SIG-M5 (cell line): ENCODE measurements at places on chromosomes 5 and 9.

DNA sequence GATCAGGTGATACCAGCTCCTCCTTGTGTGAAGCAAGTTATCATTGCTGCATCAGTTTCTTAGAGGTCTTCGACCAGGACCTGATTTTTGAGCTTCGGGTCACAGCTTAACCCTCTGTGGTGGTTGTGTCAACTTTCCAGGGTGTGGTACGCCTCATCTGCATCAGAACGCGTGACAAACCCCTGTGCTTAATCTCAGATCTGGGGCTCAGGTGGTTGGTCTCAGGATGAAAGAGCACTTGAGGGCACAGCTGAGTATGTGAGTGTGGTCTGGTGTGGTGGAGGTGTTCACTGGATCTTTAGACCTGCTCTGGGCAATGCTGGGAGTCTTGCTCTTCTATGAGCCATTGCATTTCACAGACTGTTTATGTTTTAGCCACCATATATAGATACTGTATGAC is 64.1 kb downstream of the OSTF1 start:
- no peak for DNase-seq

- no peak for DNase-seq
These were observed 266.2 kb downstream of the ARHGAP26 start for GRCh38 chr5:143036146-143036927.

DNA sequence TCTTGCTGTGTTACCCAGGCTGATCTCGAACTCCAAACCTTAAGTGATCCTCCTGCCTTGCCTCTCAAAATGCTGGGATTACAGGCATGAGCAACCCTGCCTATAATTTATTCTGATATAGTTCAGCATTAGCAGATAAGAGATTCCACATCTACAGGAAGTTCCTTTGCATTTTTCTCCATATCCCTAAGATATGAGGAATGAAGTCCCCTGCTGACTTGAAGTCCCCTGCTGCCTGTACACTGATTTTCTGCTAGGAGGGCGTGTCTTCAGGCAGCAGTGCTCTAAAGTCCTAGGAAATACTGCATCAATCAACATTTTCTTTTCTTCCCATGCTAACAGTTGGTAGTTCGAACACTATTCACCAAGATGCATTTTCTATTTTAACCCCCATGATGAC is 105.8 kb downstream of the ARHGAP26 start:
- DNase-seq, result no peak

DNA sequence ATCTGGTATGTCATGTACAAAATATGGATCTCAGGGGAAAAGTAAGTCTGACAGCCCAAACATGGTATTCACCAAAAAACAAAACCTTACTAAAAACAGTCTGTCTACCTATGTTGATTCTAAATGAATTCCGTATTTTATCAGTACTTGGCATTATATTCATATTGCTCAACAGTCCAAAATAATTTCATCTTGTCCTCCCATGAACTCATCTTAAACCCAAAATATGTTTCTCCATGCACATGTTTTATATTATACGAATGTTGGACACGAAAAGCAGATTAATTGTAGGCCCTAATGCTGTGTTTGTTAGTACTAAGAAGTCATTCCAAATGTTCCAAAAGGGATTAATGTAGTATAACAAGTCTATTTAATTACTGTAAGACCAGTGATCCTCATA is 20.1 kb downstream of the NFIB start:
- DNase-seq, result no peak

- DNase-seq, result no peak
These were observed 16.1 kb upstream of the TSSK1B start for GRCh38 chr5:113450929-113451328.

GRCh38 chr9:3698531-3698930 is 172.7 kb upstream of the RFX3 start:
- no peak for DNase-seq

- no peak for DNase-seq
These were observed 8.3 kb upstream of the TEX48 start for GRCh38 chr9:114690308-114690707.

DNA sequence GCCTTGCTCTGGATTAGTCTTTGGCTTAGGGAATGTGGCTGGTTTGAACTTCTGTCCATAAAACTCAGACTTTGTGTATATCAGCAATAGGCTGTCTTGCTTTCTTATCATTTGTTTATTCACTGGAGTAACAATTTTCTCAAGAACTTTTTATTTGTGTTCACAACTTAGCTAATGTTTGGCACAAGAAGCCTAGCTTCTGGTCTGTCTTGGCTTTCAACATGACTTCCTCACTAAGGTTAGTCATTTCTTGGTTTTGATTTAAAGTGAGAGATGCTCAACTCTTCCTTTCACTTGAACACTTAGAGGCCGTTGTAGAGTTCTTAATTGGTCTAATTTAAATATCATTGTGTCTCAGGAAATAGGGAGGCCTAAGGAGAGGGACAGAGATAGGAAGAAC is 4.9 kb downstream of the FBXO38 start:
- DNase-seq, result no peak

DNA sequence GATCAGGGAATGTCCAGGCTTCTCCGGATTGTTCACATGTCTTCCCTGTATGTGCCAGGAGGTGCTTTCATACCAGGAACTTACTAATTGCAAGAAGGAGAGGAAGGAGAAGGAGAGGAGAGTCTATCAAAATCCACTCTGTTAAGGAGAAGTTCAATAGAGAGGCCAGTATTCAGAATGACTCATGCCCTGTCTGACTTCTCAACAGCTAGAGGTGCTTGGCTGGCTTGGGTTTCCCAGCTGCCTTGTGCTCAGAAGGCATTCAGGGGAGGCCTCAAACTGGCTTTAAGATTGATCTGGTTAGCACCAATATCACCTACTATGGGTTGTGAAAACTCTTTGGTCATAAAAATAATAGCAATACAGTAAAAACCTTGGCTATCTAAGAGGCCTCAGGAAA is 167.9 kb upstream of the GLRA1 start:
- no peak for DNase-seq

- DNase-seq, result no peak
These were observed 2.5 kb downstream of the PMPCA start for GRCh38 chr9:136412962-136413361.

- no peak for DNase-seq
These were observed 21.0 kb downstream of the TENT4A start for GRCh38 chr5:6734243-6734700.

DNA sequence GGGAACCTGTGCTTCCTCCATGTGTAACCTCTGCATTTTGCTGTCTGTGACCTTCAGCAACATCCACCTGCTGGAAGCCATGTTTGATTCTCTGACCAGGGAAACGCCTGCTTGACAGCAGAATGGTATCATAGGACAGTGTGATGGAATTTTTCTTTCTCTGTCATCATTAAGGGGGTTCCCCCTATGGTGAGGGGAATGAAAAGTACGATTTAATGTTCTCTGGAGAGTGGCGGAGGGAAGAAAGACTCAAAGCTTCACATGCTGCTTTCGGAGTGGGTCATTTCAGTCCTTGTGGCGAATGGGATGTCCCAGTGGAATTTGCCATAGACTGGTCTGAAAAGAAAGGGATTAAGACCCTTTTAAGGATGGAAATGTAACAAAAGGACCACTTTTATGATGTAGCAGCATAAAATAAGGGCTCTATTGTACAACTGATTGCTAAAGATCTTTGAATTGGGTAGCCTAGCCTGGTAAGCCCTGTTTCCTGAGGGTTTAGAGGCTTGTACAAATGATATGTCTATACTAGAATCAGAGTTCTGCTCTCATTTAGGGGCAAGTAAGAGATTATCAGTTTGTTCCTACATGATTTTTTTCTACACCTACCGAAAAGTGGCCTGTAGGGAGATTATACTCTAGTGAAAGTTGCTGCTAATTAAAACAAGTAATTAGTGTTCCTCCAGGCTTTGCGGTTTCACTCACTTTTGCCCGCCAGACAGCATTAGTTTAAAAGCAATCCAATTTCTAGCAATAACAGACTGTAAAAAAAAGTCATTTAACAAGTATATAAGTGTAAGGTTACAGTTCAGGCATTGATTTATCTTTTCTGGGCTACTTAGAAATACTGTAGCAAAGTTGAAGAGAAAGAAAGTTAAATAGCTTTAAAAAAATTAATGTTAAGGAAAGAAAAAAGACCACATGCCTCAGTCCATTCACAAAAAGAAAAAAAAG is 904.5 kb downstream of the NR2F1-AS1 start:
- DNase-seq, result no peak

DNA sequence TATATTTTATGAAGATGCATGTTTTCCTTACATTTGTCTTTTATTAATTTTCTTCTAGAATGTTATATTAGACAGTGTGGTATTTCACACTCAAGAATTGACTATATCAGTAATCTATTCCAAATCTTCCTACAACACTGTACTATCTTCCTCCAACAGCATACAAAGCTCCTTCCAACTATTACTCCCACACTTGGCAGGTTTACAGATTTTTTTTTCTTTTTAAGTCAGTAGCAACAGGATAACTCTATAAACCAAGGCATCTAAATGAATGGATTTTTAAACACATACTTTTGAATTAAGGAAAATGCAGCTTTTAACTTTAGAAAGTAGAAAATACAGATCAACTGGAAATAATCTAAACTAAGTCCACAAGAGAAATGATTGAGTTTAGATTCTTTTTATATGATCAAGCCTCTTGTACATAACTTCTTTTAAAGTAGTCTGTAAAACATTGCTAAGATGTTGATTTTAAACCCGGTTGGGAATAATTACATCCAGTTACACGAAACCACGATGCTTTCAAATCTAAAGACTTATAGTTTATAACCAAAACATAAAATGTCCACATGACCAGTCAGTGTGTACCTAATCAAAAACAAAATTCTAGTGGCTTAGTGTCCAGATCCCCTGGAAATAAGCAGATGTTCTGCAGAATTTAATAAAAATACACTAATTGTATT is 281.6 kb downstream of the ADAMTS6 start:
- no peak for DNase-seq

GRCh38 chr9:124797343-124798103 is 20.6 kb downstream of the OLFML2A start:
- no peak for DNase-seq

- no peak for DNase-seq
These were observed 19.8 kb upstream of the TXNDC8 start for GRCh38 chr9:110357505-110357904.
